ENCODE measurements at places on chromosomes 2 and 18.

GRCh38 chr2:61177727-61178549 lies 15.9 kb downstream of the C2orf74 start:
- DNase-seq: peak; percentile 53

DNA sequence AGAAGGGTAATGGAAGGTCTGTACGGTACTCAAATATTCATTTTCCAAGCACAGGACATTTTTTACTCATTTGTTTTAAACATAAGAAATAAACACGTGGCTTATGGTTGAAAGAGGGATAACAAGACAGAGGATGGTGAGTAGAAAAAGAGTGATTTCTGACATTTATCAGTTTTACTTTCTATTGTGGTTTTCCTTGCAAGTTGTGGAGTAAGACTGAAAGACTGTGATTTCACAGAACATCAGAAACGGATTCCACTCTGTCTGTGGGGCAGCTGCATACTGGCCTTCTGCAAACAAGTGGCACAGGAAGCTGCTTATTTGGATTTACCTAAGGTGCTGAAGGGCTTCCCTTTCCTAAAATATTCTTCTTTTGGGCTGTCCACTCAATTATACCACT lies 122.2 kb upstream of the ITGB6 start:
- no peak for DNase-seq

DNA sequence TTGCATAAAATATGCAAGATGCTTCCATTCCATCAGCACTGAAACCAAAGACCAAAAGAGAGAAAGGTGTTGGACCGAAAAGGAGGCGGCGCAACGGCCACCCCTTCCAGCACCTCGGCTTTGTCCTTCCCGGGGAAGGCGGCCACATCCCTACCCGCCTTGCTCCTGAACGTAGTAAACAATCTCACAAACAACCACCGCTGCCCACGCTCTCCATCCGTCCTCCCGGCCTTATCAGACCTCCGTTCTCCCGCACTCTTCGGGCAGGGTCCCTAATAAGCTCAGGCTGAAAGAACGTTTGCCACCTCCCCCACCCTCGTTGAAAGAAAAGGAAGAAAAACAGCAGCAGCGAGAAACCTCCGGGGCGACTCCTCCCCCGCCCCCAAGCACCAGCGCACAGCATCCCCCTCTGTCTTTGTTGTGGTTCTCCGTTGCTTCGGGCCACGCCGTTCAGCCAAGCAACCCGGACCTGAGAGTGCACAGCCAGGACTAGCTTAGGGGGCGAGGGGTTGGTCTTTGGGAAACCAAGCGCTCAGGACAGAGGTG lies 4.4 kb downstream of the EVX2 start:
- DNase-seq: no peak

DNA sequence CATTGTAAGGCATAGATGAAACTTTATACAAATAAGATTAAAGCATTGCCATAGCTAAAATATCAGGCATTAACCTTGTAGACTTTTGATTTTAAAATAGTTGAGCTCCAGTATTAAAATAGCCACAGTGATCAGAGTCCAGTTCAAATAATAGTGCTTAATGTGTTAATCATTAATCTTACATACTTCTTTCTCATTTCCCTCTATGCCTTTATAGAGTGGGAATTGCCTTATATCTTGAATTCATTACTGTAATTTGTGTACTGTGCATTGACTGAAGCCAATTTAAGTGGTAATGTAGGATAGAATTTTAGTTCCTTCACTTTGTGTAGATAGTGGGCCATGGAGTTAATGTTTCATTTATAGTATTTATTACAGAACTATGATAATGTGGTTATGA lies 549.2 kb upstream of the VWC2L start:
- DNase-seq: no peak

DNA sequence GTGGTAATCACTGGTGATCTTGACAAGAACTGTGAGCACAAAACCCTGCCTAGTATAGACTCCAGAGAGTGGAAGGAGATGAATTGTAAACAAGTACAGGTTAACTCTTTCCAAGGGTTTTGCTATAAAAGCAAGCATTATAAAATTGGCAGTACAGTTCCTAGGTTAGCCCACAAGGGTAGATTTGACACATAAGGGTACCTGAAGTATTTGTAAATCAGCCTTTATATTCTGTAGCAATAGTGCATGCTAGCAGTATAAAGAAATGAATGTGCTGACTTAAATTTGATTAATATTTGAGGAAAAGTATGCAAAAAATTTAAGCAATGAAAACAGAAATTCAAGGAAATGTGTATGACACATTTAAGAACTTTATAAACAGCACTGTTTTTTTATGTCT lies 42.4 kb downstream of the SP3 start:
- no peak for DNase-seq

GRCh38 chr2:1492711-1493430 lies 79.6 kb downstream of the TPO start:
- DNase-seq: no peak

DNA sequence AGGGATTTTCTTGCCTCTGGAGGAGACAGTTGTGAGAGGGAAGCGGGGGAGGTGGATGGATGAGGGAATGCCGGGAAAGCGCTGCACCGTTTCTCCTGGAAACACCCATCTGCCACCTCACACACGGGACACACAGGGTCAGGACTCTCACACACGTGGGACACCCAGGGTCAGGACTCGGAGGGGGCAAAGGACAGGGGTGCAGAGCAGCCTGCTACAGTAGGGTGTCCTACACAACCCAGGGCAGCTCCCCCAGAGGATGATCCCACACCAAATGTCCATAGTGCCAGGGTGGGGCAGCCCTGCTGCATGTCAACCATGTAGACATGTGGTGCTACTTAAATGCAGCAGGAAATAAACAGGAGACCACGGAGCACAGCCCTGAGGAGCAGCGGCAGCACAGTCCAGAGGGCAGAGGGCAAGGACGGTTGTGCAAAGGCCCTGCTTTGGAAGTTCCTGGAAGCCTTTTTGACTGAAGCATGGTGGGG lies 5.1 kb downstream of the RAMP1 start:
- no peak for DNase-seq

- no peak for DNase-seq
Measured at GRCh38 chr2:218036371-218036770, 32.7 kb upstream of the RUFY4 start.

DNA sequence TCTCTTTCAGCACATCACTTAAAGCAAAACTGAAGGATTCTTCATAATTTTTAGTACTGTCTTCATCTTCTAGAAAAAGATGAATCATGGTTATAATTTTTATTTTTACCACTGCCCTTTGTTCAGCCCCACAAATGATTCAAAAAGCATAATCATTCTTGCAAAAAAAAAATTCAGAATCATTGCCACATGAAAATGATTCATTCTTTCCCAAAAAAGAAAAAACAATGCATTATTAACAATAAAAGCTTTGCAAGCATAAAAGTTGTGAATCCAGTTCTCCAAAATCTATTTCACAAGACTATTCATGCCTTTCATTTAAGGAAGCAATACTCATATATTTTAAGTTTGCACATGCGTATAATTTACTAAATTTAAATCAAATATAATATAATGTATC lies 204.8 kb downstream of the RBM43 start:
- no peak for DNase-seq

DNA sequence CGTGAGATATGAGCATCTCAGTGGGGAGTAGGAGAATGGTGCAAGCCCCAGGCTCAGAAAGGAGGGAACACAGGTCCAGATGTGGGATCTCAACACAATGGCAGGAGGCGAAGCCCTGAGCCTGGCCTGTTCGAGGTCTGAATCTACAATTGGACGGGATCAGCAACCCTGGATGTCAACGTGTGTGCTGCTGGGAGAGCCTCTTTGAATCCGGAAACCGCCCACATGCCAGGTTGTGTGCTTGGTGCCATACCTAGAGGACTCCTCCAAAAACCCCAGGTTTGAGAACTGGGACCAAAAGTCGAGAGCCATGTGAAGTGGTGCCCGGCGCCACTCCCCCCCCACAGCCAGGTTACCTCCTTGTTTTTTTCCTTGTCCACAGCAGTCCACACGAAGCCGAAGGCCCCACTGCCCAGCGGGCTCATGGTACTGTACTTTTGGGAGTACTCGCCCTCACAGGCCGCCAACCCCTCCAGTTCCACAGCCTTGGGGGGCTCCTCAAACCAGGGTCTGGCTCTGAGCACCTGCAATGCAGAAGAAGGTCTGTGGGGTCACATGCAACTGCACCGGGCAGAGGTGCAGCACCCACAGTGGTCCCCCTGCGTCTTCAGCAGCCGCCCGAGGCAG lies 20.4 kb upstream of the MTERF4 start:
- DNase-seq: no peak

DNA sequence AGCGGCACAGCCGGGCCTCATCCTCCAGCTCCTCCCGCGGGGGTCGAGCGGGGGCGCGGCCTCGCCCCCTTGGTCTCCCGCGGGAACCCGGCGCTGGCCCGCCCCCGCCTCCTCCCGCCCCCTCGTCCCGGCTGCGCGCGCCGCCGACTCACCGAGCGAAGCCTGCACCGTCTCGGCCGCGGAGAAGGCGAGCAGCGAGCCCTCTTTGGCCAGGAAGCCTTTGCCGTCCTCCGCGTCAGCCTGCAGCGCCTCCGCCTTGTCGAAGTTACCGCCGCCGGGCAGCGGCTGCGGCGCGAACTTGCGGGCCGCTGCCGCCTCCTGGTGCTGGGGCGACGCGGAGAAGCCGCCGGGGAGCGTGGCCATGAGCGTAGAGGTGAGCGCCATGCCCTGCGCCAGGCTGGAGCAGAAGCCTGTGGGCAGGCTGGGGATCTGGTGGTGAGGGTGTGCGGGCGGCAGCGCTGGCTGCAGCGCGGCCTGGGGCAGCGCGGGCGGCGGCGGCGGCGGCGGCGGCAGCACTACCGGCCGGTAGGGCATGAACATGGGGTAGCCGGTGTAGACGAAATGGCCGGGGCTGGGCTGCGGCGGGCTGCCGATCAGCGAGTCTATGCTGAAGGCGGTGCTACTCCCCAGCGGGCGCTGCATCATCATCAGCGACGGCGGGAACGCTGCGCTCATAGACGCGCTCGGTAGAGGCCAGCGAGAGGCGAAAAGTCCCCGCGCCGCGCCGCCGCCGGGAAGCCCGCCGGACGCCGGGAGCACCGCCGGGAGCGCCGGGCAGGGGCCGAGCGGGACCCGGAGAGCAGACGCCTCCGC lies 683 bp downstream of the GBX2 start:
- no peak for DNase-seq

- no peak for DNase-seq
Measured at GRCh38 chr2:119550346-119550745, 6.1 kb downstream of the CFAP221 start.

GRCh38 chr18:11850821-11851145 lies 430 bp upstream of the CHMP1B start:
- DNase-seq: no peak

DNA sequence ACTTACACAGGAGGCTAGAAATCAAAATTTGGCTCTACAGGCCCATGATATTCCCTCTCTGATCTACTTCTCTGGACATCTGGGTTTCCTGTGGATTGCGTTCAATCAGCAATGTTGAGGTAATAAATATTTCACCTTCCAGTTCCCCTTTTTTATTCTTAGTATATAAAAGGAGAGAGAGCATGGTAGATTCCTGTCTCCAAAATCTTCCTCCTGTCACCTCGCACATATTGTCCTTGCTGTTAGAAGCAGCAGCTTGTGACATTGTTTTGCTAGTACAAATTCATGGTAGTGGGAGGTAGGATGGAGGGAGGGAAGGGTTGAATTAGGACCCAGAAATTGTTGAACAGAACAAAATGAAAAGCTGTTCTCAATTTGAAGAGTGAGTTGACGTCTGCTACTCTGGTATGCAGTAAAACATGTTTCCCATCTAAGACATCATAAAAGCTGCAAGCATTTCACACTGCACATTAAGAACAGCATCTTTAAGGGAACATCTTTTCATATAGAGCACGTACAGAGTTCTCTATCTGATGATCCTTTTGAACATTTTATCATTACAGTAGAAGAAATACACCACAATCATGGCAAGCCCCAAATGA lies 156.4 kb downstream of the RDH14 start:
- no peak for DNase-seq

DNA sequence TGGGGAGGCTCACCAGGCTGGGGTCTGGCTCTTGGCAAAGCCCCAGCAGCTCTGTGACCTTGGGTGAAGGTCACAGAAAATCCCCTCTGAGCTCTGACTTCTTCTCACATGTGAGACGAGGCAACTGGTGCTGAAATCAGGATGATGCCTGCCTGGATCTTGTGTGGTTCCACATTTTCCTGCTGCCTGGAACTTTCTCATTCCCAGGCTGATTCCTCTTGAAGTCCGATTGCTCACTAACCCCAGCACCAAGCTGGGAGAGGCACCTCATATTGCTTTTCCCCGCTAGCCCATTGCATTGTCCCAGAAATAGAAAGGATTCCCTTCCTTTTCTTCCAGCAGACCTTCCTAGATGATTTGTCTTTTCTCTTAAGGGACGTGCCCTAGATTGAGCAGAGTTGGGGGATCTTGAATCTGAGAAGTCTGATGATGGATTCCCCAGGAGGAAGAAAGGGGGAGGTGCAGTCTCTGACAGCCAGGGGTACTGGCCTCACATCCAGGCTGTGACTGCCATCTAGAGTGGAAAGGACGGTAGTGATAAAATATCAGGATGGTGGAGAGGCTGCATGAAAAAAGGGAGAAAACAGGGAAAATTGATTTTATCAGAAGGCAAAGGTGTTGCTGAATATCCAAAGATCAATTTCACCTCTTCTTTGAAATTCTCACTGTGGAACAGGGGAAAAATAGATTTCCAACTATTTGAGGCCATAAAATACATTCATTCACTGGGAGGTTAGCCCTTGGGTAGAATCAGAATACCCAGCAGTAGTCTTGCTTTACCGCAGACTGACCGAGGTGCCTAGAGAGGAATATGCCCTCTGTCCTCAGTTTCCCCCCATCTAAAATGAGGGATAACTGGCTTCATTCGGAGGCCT lies 96.3 kb downstream of the FAM210A start:
- DNase-seq: no peak

- no peak for DNase-seq
Measured at GRCh38 chr2:126344493-126344892, 311.5 kb upstream of the GYPC start.

DNA sequence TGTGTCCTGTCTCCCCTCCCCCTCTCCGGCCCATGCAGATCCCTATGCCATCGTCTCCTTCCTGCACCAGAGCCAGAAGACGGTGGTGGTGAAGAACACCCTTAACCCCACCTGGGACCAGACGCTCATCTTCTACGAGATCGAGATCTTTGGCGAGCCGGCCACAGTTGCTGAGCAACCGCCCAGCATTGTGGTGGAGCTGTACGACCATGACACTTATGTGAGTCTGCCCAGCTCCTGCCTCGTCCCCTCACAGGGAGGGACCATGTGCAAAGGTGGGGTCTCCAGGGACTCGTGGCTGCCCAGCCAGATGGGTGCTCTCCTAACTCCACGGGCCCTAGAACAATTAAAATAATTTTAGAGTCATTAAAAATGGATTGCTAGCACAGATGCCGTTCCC lies 145.2 kb downstream of the DYSF start:
- DNase-seq: no peak
